ENCODE measurements at places on chromosomes 16 and 17.
A peak's percentile ranks its signal among the peaks of the same experiment; 100 is the strongest.

DNA sequence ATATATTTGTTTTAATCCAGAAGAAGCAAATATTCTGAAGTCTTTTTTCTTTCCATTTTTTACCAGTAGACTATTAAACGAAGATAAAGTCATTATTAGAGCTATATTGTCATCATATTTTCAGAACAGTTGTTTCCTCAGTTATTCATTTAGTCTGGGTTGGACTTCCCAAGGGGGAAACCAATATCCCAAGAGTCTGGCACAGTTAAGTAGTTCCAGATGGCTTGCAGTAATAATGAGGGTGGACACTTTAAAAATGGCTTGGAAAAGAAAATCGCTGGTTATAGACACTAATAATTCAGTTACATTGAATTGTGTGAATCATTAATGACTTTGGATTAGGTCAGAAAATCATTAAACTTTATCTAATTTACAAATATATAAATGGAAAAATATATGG, 3.9 kb downstream of the PPM1E start:
- no peak for DNase-seq

DNA sequence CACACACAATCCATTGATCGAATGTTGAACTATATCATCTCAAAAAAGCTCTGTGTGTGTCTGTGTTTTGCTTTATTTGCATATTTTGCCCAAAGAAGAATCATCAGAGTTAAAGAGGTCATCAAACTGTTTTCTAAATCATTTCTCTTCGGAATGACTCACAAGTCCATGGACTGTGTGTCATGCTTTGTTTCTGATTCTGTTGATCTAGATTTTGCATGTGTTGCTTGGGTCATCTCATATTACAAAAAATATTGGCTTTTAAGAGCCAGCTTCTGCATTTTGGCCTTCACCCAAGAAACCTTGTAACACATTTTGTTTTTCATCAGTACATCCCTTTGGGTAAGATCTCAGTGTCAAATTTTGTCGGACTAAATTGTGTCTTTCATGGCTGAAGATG, 471.2 kb upstream of the HSBP1 start:
- DNase-seq: no peak

- no peak for DNase-seq
Observed at GRCh38 chr17:2057175-2057759, 2.4 kb downstream of the HIC1 start.

- DNase-seq: no peak
Observed at GRCh38 chr16:87826798-87827587, 42.3 kb downstream of the SLC7A5 start.

GRCh38 chr16:82643136-82643535, 16.4 kb downstream of the CDH13 start:
- no peak for DNase-seq

- no peak for DNase-seq
Observed at GRCh38 chr16:77002644-77003043, 188.3 kb upstream of the MON1B start.

- DNase-seq: no peak
Observed at GRCh38 chr17:48484256-48484655, 46.6 kb downstream of the HOXB1 start.

DNA sequence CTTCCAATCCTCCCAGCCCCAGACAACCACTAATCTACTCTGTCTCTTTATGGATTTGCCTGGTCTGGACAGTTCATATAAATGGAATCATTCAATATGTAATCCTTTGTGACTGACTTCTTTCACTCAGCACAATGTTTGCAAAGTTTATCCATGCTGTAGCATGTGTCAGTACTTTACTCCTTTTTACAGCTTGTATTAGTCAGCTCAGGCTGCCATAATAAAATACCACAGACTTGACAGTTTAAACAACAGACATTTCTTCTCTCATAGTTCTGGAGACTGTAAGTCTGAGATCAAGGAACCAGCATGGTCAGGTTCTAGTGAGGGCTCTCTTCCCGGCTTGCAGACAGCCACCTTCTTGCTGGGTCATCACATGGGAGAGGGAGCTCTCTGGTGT, 41.3 kb downstream of the GPRC5B start:
- no peak for DNase-seq

DNA sequence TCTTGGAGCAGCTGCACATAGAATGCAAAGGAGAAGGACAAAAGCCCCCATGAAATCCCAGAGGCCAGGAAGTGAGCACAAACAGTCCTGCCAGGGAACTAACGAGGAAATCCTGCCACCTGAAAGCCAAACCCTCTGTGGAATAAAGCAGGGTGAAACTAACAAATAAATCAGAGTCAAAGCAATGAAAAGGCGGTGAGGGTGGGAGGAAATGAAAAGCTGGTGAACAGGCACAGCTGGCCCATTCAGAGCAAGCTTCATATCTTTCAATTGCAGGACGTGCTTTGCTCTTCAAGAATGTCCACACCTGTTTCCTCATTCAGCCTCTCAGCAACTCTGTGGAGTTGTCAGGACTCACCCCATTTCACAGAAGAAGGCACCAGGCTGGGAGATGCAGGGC, 108.1 kb downstream of the ABCC12 start:
- no peak for DNase-seq

- DNase-seq: no peak
Observed at GRCh38 chr16:75252946-75253911, 1.8 kb upstream of the BCAR1 start.

GRCh38 chr17:73785496-73785895, 141.3 kb upstream of the SDK2 start:
- no peak for DNase-seq

DNA sequence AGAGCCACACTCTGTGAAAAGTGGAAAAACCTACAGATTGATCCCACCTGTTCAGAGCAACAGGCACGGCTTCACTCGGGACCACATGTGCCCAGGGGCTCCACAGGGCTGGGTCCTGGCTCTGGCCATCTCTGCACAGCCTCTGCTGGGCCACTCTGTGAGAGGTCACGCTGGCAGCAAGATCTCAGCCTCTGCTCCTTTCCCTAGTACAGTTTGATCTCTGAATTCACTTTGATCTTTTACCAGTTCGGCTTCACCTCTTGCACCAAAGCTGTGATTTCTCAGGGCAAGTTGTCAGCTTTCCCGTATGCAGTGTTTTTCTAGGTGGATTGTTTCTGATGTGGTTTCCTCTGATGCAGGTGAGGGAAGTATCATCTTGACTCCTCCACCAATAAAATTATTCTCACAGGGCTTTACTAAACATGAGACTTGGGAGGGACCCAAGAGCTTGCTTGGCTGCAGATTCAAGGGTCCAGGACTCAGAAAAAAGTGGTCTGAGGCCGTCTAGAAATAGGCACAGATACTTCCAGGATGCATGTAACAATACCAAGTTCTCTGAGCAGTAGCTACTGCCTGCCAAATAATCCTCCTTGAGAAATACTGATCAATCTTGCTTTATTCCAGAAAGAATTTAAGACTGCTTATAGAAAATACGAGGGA, 24.0 kb upstream of the ALDH3A1 start:
- no peak for DNase-seq

GRCh38 chr16:77668201-77668600, 54.1 kb upstream of the NUDT7 start:
- DNase-seq: no peak

DNA sequence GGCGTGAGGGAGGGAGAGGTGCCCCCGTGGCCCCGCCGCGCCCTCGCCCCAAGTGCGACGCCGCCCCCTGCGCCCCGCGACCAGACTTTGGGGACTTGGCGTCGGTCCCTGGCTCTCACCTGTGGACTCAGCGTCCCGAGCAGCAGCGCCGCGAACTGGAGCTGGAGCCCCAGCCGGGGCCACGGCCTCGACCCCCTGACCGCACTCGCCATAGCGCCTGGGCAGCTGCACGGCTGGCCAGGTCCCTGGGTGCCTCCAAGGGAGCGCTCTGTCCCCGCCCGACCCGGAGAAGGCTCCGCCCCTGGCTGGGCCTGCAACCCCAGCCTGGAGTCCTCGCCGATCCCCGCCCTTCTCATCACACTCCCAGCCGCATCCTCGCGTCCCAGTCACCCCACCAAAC, at the start of gene ERN2:
ERN2 (minus strand) TSS at position 247 of the 400 bp plus-strand sequence; CDS start at position 212, 35 bp downstream.
- DNase-seq: no peak

- no peak for DNase-seq
Observed at GRCh38 chr16:25291580-25291979, 33.9 kb upstream of the ZKSCAN2 start.

GRCh38 chr17:80032614-80033171, 3.0 kb downstream of the TBC1D16 start:
- DNase-seq: no peak

- no peak for DNase-seq
Observed at GRCh38 chr17:77470800-77471733, 330.3 kb downstream of the SEC14L1 start.

GRCh38 chr17:57517632-57518456, 227.3 kb downstream of the CCDC182 start:
- DNase-seq: no peak

- no peak for DNase-seq
Observed at GRCh38 chr17:34859652-34860051, 101.6 kb downstream of the CCT6B start.

DNA sequence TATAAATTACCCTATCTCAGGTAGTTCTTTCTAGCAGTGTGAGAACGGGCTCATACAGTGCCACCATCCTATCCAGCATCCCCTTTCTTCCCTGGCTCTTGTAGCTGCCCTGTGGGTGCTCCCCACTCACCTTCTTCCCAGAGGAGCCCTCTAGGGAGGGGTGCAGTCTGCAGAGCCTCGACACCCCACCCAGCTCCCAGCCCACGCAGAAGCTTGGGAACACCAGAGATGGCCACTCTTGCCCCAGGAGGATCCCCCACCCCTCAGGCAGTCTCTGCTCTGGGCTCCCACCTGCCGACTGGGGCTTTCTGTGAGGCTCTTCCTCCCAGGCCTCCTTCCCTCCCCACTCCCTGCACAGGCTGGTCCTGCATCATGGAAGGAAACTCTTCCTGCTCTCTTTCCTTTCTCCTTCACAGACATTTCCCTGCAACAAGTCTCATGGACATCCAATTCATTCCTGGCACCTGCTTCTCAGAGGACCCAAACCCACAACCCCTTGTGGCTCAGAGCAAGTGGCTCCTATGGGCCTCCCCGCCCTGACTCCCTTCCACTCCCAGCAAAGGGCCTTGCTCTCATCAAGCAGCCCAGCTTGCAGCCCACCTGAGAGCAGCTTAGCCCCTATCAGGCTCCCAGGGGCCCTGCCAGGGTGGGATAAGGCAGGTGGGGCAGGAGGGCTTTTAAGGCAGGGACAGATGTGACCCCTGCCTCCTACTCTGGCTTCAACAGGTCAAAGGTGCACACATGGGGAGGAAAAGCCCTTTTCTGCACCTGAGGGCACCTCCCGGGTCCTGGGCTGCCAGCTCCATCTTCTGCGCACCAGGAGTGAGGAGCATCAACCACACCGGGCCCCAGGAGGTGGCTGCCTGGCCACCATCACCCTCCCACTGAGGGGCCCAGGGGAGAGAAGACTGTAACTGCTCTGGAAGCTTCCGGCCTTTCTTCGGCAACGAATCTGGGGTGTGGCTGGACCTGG, 263.8 kb upstream of the TNRC6C start:
- DNase-seq: no peak

GRCh38 chr16:22206013-22206841, at the start of gene EEF2K:
EEF2K (plus strand) TSS chr16:22206278; CDS start chr16:22225730, 19,452 bp downstream.
- DNase-seq: peak; percentile 70

DNA sequence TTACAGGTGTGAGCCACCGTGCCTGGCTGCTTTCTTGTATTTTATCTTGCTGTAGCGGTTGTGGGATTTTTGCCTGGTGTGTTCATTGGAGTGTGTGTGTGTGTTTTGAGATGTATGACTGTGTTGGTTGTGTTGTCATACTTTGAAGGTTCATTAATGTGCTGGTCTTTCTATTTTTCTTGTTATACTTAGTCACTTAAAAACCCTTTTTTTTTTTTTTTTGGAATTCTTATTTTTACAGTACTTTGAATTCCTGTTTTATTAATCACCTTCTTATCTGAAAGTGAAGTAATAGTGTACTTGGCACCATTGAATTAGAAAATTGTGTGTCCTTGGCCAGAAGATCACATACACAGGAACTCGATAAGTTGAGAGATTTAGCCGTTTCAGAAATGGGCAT, 30.2 kb downstream of the TENT4B start:
- no peak for DNase-seq

DNA sequence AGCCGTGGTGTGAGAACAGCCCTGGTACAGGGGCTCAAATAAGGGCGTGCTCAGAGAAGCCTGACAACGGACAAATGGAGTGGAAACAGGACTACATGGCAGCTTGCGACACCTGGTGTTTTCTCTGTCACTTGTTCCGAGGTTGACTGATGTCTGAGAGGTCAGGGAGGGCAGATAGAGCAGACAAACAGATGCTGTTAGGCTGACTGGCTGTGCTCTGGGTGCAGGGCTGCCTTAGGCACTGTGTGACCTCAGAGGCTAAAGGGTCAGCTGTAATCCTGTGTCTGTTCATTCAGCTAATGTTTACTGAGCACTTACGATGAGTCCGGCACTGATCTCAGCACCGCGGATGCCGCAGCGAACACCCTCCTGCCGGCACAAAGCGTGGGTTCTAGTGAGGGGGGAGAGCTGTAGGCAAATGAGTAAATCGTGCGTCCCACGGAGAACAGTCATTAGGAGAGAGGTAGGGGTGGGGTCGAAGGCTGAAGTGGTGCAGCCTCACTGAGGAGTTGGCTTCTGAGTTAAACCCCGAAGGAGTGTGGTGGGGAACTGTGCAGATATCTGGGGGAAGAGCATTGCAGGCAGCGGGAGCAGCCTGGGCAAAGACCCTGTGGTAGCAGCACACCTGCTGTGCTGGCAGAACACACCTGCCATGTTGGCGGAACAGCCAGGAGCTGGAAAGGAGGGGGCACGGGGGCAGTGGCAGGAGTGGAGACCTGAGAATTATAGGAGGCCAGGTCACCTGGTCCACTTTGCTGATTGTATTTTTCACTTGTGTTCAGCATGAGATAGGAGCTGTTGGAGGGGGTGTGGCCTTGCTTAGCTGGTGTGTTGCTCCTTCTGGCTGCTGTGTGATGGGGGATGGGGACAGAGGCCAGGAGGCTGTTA, 35.0 kb downstream of the GPT2 start:
- DNase-seq: no peak

GRCh38 chr17:16353317-16354174, at the start of gene CENPV:
CENPV (minus strand) TSS chr17:16353469; CDS start chr17:16353436, 33 bp downstream.
- peak; percentile 71 for DNase-seq

GRCh38 chr16:21626659-21627277, 25.6 kb downstream of the IGSF6 start:
- DNase-seq: no peak

DNA sequence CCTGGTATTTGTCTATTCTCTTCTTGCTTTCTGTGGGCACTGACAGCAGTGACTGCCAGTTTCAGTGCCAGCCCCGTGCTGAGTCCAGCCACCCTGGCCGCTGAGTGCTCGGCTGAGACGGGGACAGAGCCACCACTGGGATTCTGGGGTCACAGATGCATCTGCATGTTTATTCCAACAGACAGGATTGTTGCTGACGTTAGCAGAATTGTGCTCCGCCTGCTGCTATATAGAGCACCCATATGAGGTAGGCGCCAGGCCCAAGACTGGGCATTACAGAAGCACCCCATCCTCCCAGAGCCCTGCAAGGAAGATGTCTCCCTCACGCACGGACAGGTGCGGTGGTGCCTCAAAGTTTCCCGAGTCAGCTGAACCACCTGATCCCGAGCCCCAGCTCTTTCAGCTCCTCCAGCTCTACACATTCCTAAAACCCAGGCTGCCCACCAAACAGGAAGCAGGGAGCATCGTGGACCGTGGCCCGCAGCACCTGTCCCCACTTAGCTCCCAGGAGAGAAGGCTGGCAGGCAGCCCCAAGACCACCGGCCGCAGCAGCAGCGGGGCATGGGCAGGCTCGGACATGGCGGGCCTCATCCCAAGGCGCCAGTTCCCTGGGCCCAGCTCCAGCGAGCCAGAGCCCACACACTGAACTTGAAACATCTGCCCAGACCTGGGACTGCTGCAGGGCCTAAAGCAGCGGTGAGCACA, 44.9 kb upstream of the RASD1 start:
- DNase-seq: no peak

- DNase-seq: no peak
Observed at GRCh38 chr17:62172492-62173291, 107.6 kb upstream of the MED13 start.
